ENCODE measurements at places on chromosomes 3 and 15.

DNA sequence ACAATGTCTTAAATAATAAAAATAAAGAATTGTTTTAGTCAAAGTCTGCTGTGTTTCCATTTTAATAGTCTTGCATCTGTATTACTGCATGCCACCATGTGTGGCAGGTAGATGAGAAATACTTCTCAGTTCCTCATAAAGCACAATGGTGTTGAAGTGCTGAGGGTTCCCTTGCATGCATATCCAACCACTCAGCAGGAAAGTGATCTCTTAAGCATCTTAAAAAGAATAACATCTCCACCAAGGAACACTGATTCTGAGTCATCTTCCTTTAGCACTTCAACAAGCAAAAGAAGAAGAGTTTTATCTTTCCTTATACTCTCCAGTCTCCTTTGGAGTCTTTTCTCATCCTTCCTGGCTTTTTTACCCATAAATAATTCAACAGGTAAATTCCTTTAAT, 602.0 kb downstream of the TBL1XR1 start:
- no peak for DNase-seq

- DNase-seq, result no peak
Observed at GRCh38 chr3:49454458-49454857, 15.6 kb upstream of the DAG1 start.

GRCh38 chr15:78353093-78353492, 12.9 kb downstream of the CRABP1 start:
- peak; percentile 14 for DNase-seq

- DNase-seq, result peak; percentile 28
Observed at GRCh38 chr3:8970971-8971589, 7.8 kb upstream of the RAD18 start.

GRCh38 chr3:141279077-141279967, 47.7 kb downstream of the PXYLP1 start:
- no peak for DNase-seq

- DNase-seq, result no peak
Observed at GRCh38 chr15:73965094-73965757, 26.9 kb downstream of the STOML1 start.

DNA sequence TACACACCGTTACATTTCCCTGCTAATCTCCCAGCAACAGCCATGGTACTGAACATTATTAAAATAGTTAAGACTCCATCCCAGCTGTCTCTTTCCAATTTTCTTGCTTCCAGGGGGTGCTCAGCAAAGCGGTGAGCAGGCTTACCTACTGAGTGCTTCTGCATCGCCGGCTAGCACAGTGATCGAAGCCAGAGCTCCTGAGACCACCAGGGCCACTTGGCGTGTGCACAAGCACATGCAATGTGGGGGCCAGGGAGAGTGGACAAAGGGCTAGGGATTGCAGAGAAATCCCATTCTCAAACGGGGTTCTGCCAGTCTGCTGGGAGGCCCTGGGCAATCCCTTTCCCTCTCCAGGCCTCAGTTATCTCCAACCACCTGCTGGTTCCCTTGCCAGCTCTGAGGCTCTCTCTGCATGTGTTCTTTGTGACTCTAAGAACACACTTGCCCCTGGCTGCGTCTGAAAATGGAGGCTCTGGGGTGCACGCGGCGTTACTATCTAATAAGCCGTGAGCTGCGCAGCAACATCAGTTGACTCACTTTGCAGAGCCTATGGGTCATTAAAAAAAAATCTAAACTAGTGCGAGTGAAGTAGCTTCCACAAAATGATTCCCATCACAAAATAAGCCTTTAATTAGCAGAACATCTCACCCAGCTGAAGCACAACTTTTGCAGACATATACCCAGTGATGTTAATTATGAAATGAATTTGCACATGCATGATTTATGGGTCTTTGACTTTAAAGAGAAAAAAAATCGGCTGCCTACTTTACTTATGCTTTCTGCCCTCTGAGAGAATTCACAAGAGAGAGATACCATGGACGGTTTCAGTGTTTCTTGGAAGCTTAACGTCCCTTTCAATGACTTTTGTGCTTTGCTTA, 271.5 kb downstream of the TLE3 start:
- no peak for DNase-seq

- DNase-seq, result no peak
Observed at GRCh38 chr3:166274351-166275023, 437.3 kb upstream of the BCHE start.

DNA sequence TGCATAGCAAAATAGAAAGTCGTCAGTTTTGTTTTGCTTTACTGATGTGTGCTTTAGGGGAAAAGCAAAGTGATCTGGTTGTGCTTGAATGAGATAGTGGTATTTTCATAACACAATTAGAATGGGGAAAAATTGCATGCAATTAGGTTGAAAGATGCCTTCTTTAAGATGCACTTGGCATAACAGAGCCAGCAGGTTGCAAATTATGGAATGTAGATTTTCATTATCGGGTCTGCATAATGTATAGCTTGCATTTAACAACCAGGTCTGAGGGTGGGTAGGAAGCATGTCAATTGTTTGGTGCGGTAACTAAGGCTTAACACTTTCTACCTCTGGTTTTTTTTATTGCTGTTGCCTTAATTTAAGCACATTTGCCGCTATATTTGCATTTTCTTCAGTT, 370.7 kb upstream of the MCTP2 start:
- DNase-seq, result no peak

- DNase-seq, result no peak
Observed at GRCh38 chr3:45795509-45795881, 841 bp downstream of the SLC6A20 start.

GRCh38 chr3:13072600-13073325, 466 bp downstream of the IQSEC1 start:
- DNase-seq, result no peak

All from GM18507 (cell line).